Caco-2 (cell line): ENCODE measurements at places on chromosomes 3 and 15. TPM values are rescaled to one million over a fixed set of nuclear protein-coding genes. Genes with fewer than 3 reads are reported as not detected.

- H3K27me3 ChIP-seq: no peaks in the 10 kb centered on the region
- H3K4me3 ChIP-seq: no peak overlapping the region
- no peak overlapping the region for H3K27ac ChIP-seq
- no peak for DNase-seq
Observed at GRCh38 chr3:126166009-126166408, 14.4 kb downstream of the ALDH1L1 start.

- DNase-seq: no peak
- H3K4me1 ChIP-seq: peaks cover 32% of the 10 kb centered on the region
- H3K36me3 ChIP-seq: peaks cover 2% of the 10 kb centered on the region; the same call in 1 of the 2 replicates
- no peak overlapping the region for H3K27ac ChIP-seq
- H3K4me3 ChIP-seq: no peak overlapping the region
Observed at GRCh38 chr3:71104556-71104955, 479.0 kb downstream of the FOXP1 start.

- no peak for DNase-seq
- H3K27ac ChIP-seq: no peak overlapping the region
- no peaks in the 10 kb centered on the region for H3K36me3 ChIP-seq
- H3K4me1 ChIP-seq: no peaks in the 10 kb centered on the region
- H3K27me3 ChIP-seq: no peaks in the 10 kb centered on the region
Observed at GRCh38 chr3:87969620-87970019, 89.2 kb downstream of the CGGBP1 start.

DNA sequence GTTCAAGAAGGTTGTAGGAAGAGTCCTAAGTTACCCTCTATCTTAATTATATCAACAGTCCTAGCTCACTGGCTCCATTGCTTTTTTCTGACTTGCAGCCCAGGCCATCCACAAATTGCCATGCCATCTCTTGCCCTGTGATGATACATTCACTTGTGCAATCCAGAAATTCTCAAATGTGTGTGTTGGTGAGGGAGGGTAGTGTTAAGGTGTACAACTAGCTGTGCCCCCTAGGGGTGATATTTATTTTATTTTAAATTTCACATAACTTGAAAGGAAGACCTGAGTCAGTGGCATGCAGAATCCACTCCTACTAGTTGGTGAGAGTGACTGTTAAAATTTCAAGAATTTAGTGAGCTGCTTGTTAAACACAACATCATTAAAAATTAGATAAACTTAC is 156.1 kb upstream of the ANKRD28 start:
- no peaks in the 10 kb centered on the region for H3K4me1 ChIP-seq
- H3K27me3 ChIP-seq: no peaks in the 10 kb centered on the region
- H3K36me3 ChIP-seq: no peaks in the 10 kb centered on the region
- no peak overlapping the region for H3K4me3 ChIP-seq
- no peak overlapping the region for H3K27ac ChIP-seq
- DNase-seq: no peak

- peak; percentile 89 for DNase-seq
- H3K36me3 ChIP-seq: no peaks in the 10 kb centered on the region; the same call in 1 of the 2 replicates
- no peaks in the 10 kb centered on the region for H3K27me3 ChIP-seq
- H3K4me3 ChIP-seq: peak overlapping the region; percentile 89
- peaks cover 25% of the 10 kb centered on the region for H3K4me1 ChIP-seq
- H3K27ac ChIP-seq: peak overlapping the region; percentile 79
Observed at GRCh38 chr3:98732286-98733052, 30.7 kb upstream of the ST3GAL6 start.

DNA sequence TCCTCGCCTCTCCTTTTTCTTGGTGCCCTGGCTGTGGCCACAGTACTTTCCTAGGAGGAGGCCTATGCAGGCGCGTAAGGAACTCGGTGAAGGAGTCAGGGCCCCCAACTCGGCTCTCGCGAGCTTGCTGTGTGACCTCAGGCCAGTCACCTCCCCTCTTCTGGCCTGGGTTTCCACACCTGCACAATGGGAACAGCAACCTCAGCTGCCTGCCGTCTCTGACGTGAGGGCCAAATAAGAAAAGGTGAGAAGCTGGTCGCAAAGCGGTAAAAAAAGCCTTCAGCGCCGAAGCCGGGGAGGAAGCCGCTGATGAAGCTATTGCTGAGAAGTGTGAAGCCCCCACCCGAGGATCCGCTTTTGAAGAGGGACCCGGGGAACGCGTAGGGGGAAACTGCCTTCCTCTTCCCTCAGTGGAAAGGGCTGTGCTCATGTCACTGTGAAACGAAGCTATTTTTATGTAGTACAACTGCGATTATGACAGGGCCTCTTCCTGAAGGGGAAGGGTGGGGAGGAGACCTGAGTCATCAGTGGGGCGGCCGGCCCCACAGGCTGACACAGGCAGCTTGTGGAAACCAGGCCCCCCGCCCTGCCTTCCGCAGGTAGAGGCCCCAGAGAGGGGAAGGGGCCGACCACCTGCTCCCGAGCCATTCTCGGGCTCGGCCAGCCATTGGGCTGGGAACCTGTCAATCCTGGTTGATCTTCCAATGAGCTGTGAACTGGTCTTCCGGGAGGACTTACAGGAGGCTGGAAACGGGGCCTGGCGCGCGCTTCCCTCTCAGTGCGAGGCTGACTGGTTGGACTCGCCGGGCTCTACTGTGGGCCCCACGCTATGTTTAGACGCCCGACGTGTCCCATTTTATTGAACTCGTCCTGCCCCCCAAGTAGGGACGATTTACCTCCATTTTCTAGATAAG is 18.0 kb upstream of the ANKDD1A start:
- peak overlapping the region; percentile 60 for H3K4me3 ChIP-seq
- H3K27me3 ChIP-seq: no peaks in the 10 kb centered on the region; the same call in 1 of the 2 replicates
- H3K36me3 ChIP-seq: no peaks in the 10 kb centered on the region
- H3K27ac ChIP-seq: peak overlapping the region; percentile 90
- DNase-seq: peak; percentile 97

- no peaks in the 10 kb centered on the region for H3K27me3 ChIP-seq
- no peaks in the 10 kb centered on the region for H3K36me3 ChIP-seq
- H3K27ac ChIP-seq: no peak overlapping the region
- no peak overlapping the region for H3K4me3 ChIP-seq
- H3K4me1 ChIP-seq: no peaks in the 10 kb centered on the region
Observed at GRCh38 chr15:88506628-88507027, 39.1 kb downstream of the MRPS11 start.

GOLGA6L10 gene
- total RNA-seq: 3.4 and 3.8 TPM in 2 replicates

GRCh38 chr15:74220475-74221248 is 15.5 kb upstream of the CCDC33 start:
- DNase-seq: no peak
- no peak overlapping the region for H3K4me3 ChIP-seq
- no peaks in the 10 kb centered on the region for H3K4me1 ChIP-seq
- H3K36me3 ChIP-seq: no peaks in the 10 kb centered on the region

- H3K4me1 ChIP-seq: no peaks in the 10 kb centered on the region
- H3K27ac ChIP-seq: no peak overlapping the region
- no peaks in the 10 kb centered on the region; the same call in 1 of the 2 replicates for H3K27me3 ChIP-seq
- no peak for DNase-seq
- H3K4me3 ChIP-seq: no peak overlapping the region
Observed at GRCh38 chr3:62678841-62679240, 196.4 kb downstream of the CADPS start.

GRCh38 chr3:102179326-102180177 is 255.3 kb upstream of the ZPLD1 start:
- DNase-seq: no peak
- no peak overlapping the region for H3K27ac ChIP-seq
- peaks cover 33% of the 10 kb centered on the region for H3K4me1 ChIP-seq
- no peak overlapping the region for H3K4me3 ChIP-seq
- H3K27me3 ChIP-seq: no peaks in the 10 kb centered on the region

DNA sequence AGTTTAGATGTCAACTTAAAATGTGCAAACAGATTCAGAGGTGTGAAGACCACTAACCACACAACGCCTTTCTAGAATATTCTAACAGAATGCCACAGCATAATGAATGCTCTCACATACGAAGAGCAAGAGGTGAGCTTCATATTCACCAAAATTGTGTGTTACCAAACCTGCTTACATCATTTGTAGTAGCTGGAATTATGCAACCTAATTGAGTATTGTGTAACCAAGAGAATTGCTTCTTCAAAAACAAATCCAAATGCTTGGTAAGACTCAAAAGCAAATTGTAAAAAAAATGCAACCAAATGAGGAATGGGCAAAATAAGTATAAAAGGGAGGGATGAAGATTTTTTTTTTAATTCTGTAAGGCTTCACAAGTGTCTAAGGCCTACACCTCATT is 160.7 kb downstream of the TAFA4 start:
- H3K27me3 ChIP-seq: no peaks in the 10 kb centered on the region
- no peak overlapping the region for H3K27ac ChIP-seq
- no peak for DNase-seq
- no peak overlapping the region for H3K4me3 ChIP-seq
- H3K4me1 ChIP-seq: no peaks in the 10 kb centered on the region
- H3K36me3 ChIP-seq: no peaks in the 10 kb centered on the region

- H3K27ac ChIP-seq: no peak overlapping the region
- H3K36me3 ChIP-seq: no peaks in the 10 kb centered on the region; the same call in 1 of the 2 replicates
- H3K27me3 ChIP-seq: no peaks in the 10 kb centered on the region
Observed at GRCh38 chr15:36742696-36743095, 163.3 kb downstream of the CDIN1 start.

PLCL2 gene
- total RNA-seq: 0.07 TPM in 1 of 2 replicates, not detected in the other

- peaks cover 2% of the 10 kb centered on the region for H3K36me3 ChIP-seq
- DNase-seq: no peak
- H3K27me3 ChIP-seq: no peaks in the 10 kb centered on the region
- peaks cover 36% of the 10 kb centered on the region for H3K4me1 ChIP-seq
Observed at GRCh38 chr3:4981665-4982494, 2.6 kb downstream of the BHLHE40 start.

DNA sequence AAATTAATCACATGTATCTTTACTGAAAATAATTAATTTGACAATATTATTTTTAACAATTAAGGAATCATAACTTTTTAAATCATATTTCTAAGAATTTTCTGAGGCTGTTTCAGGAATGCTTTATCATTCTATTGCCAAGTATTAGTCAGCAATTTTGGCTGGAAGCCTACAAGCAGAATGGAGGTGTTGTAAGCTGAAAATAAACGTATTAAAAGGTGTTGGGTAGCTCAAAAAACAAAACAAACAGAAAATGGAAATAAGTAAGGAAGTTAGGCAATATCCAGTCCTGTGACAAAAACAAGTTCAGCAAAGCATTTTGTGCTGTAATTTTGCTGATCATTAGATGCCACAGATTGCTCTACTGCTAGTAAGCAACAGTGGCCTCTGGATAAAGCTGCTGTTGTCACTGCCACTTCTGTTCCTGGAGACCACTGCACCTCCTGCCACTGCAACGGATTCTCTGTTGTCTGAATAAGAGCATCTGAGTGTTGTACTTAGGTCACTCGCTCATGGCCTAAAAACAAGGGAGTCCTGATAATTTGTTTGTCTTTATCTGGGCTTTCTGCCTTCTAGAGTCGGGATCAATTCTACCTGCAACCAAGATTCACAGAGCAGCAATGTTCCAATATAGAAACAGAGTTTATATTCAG is 63.5 kb upstream of the SLITRK3 start:
- H3K4me3 ChIP-seq: no peak overlapping the region
- no peak overlapping the region for H3K27ac ChIP-seq
- no peaks in the 10 kb centered on the region for H3K36me3 ChIP-seq
- no peaks in the 10 kb centered on the region for H3K27me3 ChIP-seq
- no peaks in the 10 kb centered on the region for H3K4me1 ChIP-seq

TPRG1 gene
- total RNA-seq: 1.5 and 1.6 TPM in 2 replicates

- DNase-seq: no peak
- no peaks in the 10 kb centered on the region for H3K27me3 ChIP-seq
- H3K36me3 ChIP-seq: no peaks in the 10 kb centered on the region
- no peak overlapping the region for H3K27ac ChIP-seq
- no peak overlapping the region for H3K4me3 ChIP-seq
Observed at GRCh38 chr3:8776406-8776805, 7.0 kb upstream of the OXTR start.

CX3CR1 gene
- total RNA-seq: 0.61 TPM in 1 of 2 replicates, not detected in the other

GRCh38 chr3:9934235-9934621 is 594 bp downstream of the CRELD1 start:
- peaks cover 1% of the 10 kb centered on the region; the same call in 1 of the 2 replicates for H3K36me3 ChIP-seq
- no peak for DNase-seq
- H3K27me3 ChIP-seq: no peaks in the 10 kb centered on the region
- peak overlapping the region; percentile 96 for H3K27ac ChIP-seq
- peaks cover 6% of the 10 kb centered on the region; the same call in 1 of the 2 replicates for H3K4me1 ChIP-seq

ZDHHC23 gene
- 9.0 and 9.1 TPM in 2 replicates for total RNA-seq

GRCh38 chr15:100809151-100809550 is 70.5 kb upstream of the ALDH1A3 start:
- no peaks in the 10 kb centered on the region for H3K27me3 ChIP-seq
- H3K4me3 ChIP-seq: no peak overlapping the region
